ENCODE measurements at places on chromosomes 16 and 17.

- DNase-seq: no peak
Measured at GRCh38 chr16:88731699-88732098, 25.4 kb downstream of the CTU2 start.

DNA sequence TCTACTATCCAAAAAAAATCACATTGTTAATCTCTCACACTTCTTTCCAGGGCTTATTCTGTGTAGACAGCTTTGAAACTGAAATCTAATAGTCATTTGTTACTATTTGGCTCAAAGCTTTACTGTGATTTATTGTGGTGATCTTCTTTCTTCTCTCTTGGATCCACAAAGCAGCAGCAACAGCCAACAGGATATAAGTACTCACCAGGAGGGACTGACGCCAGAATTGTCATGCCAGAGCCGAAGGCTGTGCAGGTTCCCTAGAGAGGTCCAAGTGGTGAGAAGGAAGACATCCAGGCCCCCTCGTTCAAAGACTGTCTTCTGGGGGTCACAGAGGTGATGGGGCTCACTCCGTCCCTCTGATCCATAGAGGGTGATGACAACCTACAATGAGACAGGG is 33.3 kb downstream of the PKD1L3 start:
- DNase-seq: no peak

DNA sequence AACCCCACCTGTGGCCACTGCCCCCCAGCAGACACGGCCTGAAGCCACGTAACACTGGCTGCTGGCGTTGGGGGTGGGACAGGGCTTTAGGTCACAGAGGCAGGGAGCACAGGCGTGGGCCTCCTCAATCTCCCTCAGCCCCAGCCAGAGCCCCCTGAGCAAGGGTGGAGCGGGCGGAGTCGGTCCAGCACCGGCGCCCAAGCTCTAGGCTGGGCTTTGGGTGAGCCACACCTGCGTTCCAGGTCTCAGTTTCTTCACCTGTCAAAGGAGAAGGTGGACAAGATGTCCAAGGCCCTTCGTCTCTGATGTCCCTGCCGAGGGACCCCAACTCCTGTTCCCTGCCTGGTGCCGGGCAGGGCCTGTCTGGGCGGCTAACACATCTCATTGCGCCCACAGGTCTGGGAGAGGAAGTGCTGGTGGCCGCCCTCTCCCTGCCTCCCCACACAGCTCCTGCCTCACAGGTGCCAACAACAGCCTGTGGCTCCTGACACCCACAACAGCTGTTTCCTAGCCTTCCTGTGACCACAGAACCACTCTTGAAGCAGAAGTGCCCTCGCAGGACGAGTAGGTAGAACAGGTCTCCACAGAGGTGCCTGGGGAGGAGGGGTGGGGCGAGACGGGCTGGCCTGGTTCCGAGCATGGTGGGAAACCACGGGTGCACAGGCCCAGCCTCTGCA is 12.0 kb downstream of the FAM83G start:
- no peak for DNase-seq

GRCh38 chr17:57739402-57740234 is 5.5 kb downstream of the CCDC182 start:
- DNase-seq: no peak

DNA sequence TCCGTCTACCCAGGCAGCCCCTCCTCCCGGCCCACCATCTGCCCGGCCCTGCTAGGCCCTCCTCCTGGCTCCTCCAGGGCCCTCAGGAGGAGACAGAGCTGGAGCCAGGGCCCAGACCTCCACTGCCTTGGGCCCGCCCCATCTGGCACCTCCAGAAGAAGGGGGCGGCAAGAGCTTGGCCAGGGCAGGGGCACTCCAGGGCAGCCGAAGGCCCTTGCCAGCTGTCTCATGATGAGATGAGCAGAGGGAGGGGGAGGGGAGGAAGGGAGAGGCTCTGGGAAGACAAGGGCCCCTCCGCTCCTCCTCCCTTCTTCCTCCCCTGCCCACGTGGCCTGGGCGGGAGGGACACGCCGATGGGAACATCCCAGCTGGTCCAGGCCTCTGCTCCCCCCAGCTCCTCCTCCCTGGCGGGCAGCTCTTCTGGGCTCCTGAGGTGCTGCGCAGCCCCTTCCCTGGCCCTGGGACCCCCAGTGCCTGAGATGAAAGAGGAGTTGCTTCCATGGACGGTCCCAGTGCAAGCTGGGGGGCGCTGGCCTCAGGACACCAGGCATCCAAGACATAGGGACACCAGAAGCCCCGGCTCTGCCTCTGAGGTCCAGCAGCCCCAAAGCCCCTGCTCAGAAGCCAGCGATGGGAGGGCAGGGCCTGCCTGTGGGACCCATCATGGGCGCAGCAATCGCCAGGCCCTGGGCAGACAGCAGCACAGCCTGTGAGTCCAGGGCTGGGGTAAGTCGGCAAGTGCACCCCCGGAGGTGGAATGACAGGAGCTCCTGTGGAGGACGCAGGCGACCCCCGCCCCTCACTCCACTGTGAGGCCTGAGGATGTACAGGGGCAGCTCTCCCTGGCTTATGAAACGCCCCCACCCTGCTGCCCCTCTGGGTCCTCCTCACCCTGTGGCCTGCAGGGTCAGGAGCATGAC is 23.6 kb upstream of the ENPP7 start:
- DNase-seq: no peak

DNA sequence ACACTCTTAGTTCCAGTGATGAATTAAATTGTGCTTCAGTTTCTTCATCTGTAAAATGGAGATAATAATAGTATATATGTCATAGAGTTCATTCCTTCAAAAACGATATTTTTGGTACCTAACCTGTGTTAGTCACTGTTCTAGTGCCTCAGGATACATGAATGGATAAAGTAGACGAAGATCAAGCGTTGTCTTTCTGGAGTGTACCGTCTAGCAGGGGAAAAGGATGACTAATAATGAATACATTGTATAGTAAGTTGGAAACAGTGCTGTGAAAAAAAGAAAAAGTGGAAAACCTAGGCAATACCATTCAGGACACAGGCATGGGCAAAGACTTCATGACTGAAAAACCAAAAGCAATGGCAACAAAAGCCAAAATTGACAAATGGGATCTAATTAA is 8.6 kb downstream of the KRT10 start:
- DNase-seq: no peak

DNA sequence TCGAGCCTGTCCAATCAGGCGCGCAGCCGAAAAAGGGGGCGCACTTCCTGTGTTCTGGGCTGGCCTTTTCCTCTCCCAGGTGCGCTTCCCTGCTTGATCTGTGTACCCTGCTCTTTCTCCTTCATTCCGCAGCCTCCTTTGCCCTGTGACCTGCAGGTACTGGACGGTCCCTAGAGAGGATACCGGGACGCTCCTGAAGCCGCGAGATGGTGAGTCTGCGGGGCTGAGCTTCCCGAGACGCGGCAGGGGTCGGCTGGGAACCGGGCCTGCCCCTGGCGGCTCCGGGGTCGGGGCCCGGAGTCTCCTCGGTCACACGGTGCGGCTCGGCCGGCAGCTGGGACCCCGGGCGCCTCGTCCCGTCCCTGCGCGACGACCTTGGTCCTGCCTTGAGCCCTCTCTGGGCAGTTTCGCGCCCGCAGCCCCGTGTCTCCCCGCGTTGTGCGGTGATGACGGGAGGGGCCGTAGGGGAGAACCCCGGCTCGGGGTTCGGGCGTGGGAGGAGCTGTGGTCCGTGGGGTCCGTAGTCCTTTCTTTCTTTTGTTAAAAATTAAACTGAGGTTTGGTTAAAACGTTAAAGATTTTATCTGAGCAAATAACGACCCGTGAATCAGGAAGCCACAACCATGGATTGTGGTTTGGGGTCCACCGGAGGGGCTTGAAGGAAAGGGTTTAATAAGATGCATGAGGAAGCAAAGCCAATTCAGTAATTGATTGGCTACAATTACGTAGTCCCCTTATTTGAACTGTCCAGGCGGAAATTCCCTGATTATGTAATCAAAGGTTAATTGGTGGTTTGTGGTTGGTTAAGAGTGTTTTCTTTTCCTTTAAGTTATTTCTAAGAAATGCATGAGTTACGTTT is 172.8 kb upstream of the ZNF267 start:
- DNase-seq: no peak

- no peak for DNase-seq
Measured at GRCh38 chr16:71995038-71995437, 5.2 kb downstream of the PKD1L3 start.

DNA sequence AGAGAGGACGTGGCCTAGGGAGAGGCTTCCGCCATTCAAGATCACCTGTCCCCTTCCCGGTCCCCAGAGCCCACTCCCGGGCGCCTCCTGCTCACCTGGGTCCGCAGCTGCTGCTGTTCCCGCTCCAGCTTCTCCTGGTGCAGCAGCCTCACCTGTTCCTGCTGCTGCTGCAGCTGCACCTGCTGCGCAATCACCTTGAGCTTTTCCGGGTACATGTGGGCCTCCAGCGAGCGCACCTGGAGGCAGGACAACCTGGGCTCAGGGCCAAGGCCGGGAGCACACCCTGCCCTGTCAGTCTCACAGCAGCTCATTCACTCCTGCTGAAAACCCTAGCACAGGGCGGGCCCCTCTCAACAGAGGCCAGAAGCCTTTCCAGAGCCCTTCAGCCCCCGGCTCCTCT is 12.5 kb downstream of the TFAP4 start:
- DNase-seq: no peak

GRCh38 chr16:56589141-56590039 is at the start of gene MT3:
Gene MT3, plus strand, starts transcription at chr16:56589528. Its CDS starts 63 bp downstream, at chr16:56589591.
- DNase-seq: no peak

GRCh38 chr17:58249270-58250133 is 11.1 kb downstream of the LPO start:
- DNase-seq: peak; percentile 8

GRCh38 chr16:81975637-81976036 is 35.6 kb downstream of the SDR42E1 start:
- DNase-seq: no peak

DNA sequence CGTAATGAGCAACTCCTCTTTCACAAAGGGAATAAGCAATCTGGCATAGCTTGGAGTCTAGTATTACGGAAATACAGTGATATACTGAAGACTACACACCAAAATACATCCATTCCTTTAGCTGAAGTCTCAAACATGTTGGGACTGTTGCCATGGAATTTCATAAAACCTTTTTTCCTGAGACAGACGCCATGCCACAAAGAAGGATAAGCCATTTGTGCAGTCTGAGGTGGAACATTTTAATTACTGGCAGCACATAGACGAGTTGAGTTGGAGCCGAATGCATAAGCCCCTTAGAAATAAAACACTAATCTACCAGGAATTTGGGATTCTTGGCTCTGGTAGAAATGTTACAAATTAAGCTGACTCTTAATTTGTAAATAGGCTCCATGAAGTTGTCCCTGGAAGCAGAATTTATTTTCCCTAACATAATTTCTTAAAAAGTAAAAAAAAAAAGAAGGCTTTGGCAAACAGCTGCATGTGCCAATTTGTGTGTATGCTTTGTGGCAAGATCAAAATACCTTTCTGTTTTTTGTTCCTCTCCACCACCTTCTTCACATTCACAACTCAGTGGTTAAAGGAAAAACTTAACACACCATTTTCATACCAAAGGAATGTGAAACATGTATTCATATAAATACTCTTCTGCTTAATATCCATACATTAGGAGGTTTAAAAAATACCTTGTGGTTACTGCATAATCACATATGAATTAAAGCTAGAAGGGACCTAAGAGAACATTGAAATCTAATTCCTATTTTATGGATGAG is 25.5 kb downstream of the GRB7 start:
- DNase-seq: no peak
